ENCODE measurements at places on chromosomes 16 and 17. TPM values are rescaled to one million over a fixed set of nuclear protein-coding genes. Genes with fewer than 3 reads are reported as not detected.

DNA sequence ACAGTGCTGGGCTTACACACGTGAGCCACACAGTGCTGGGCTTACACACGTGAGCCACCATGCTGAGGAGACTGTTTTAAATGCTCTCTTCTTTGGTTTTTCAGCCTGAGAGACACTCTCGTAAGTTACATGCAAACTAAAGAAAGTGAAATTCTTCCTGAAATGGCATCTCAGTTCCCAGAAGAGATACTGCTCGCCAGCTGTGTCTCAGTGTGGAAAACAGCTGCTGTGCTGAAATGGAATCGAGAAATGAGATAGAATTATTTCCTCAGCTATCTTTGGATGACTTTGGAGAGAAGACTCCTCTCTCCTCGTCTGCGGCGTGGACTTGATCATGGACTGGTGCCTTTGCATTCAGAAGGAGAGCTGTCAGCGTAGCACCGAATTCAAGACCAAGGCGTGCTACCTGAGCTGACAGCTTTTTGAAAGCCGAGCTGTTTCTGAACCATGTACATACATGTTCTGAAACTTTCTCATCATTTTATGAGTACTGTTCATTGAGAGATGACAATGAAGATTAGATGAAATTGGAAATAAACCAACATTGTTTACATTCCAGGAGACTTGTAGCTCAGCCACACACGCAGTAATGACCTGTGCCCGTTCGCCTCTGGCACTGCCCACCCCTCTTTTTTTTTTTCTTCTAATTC, 21.6 kb upstream of the ENDOV start:
- ATAC-seq = no peak

DNA sequence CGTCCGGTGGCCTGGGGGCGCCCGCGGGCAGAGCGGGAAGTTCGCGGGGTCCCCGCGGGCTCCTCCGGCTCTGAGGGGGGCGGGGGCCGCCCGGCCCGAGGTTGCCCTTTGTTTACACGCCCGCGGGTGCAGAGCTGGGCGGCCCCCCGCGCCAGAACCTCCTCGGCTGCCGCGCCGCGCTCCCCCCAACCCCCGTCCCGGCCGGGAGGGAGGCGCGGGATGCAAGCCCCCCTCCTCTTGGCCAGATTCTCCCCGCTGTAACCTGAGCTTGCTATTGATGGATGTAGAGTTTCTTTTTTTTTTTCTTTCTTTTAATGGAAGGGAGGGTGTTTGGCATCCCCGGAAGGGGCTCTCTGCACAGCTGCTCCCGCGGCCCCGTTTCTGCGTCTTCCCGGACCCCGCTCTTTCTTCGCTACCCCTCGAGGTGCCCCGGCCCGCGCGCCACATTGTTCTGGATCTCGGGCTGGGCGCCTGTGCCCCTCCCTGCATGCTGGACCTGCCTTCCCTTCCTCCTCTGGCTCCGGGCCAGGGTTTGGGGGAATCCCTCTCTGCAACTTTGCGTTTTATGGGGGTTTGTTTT, 646 bp downstream of the CBX2 start:
- ATAC-seq = peak; percentile 2

ZP2 gene
- not detected for total RNA-seq

HEATR9 gene
- total RNA-seq = 0.24 TPM

- no peak for ATAC-seq
Measured at GRCh38 chr16:12999368-12999767, 98.0 kb downstream of the SHISA9 start.

- ATAC-seq = peak; percentile 9
Measured at GRCh38 chr17:45050481-45051059, 862 bp downstream of the DCAKD start.

GRCh38 chr17:68260051-68260762, 12.4 kb downstream of the AMZ2 start:
- no peak for ATAC-seq

GRCh38 chr16:88758227-88758943, 26.6 kb downstream of the PIEZO1 start:
- no peak for ATAC-seq

- no peak for ATAC-seq
Measured at GRCh38 chr17:79325709-79326430, 251.2 kb downstream of the ENGASE start.

GRCh38 chr17:76940738-76941350, 72.6 kb downstream of the MGAT5B start:
- no peak for ATAC-seq

DNA sequence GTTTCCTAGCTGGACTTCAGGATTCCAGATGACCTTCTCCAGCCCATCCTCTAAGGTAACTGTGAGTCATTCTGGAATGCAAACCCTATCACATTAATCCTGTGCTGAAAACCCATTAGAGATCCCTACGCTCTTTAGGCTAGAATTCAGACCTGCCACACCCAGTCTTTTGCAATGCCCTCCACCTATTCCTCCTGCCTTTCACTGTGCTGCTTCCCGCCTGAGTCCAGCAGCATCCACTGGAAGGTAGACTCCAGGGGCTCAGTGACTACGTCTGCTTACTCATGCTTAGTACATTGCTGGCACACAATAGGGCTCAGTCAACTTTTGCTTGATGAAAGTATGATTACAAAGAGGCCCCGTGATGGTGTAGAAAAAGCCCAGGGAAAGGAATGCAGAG, 121.1 kb downstream of the SPACA3 start:
- no peak for ATAC-seq

DNA sequence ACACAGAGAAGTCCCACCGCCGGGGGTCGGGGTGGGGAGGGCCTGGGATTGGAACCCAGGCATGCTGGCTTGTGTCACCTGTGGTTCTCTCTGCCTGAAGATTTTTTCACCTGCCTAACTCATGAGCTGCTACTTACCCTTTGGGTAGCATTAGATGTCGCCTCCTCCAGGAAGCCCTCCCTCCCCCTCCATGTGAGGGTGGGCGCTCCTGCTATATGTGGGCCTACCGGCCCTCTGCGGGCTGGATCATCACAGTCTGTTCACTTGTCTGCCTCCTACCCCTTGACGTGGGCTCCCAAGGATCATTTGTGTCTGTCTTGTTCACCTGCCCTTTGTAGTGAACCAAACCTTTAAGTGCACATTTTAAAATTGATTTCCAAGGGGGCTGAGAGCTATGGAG, 106.8 kb downstream of the SEC14L1 start:
- ATAC-seq = no peak

GRCh38 chr16:28845293-28845692, 855 bp downstream of the TUFM start:
- ATAC-seq = no peak

GRCh38 chr17:77329741-77330531, 189.2 kb downstream of the SEC14L1 start:
- ATAC-seq = no peak

DNA sequence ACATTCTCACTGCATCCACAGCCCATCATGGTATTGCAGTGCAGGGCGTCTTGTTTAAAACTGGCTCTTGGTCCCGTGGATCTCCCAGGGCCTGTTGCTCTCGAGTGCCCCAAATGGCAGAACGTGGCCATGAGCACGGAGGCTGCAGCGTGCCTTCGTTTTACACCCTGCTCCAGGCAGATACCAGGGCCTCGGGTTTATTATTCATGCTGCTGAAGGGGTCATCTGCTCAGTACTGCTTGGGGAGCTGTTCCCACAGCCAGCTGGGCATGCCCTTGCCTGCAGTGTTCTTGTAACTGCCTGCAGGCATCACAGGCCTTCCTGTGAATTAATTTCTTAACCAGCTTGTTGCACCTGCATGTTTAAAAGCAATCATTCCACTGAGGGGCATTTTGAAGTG, 129.7 kb upstream of the CHMP6 start:
- ATAC-seq = peak; percentile 56

ZFP3 gene
- total RNA-seq = 1.4 TPM

DNA sequence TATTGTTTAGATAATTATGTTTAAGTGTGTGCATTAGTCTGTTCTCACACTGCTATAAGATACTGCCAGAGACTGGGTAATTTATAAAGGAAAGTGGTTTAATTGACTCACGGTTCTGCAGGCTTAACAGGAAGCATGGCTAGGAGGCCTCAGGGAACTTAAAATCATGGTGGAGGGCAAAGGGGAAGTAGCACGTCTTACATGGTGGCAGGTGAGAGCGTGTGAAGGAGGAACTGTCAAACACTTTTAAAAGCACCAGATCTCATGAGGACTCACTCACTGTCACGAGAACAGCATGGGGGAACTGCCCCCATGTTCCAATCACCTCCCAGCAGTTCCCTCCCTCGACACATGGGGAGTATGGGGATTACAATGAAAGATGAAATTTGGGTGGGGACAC, 203.5 kb upstream of the GOT2 start:
- no peak for ATAC-seq

- no peak for ATAC-seq
Measured at GRCh38 chr17:33016920-33017319, 25.3 kb downstream of the SPACA3 start.

DNA sequence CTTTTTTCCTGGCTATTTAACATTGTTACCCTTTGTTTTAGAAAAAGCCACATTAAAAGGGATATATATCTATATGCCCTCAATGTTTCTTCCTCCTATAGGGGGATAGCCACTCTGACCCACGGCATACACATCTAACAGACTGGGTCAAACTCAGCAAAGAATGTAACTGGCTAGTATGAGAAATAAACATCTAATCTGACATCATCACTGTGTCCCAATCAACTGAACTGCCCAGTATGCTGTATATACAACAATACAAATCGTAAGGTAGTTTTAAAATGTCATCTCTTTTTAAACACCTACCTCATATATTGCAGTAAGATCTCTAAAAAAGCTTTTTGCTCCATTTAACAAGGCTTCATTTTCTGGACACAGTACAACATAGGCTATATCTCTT, 39.9 kb upstream of the INTS2 start:
- ATAC-seq = no peak

- no peak for ATAC-seq
Measured at GRCh38 chr17:27809555-27809954, 9.2 kb upstream of the NOS2 start.

HOXB1 gene
- total RNA-seq = not detected

TAX1BP3 gene
- 13.0 TPM for total RNA-seq

DNA sequence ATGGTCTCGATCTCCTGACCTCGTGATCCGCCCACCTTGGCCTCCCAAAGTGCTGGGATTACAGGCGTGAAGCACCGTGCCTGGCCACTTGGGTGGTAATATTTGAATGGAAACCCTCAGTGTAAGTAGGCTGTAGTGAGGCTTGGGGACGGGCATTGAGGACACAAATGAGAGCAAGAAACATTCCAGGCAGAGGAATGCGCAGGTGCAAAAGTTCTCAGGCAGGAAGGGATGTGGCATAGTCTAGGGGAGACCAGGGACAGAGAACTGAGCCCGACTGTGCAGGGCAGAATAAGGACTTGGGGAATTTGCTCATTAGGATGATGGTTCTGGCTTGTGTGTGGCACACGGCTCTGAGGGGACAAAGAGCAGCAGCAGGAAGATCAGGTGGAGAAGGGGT, 54.8 kb downstream of the GRB2 start:
- ATAC-seq = no peak

- ATAC-seq = peak; percentile 93
Measured at GRCh38 chr16:17887963-17888362, 417.2 kb upstream of the XYLT1 start.

DNA sequence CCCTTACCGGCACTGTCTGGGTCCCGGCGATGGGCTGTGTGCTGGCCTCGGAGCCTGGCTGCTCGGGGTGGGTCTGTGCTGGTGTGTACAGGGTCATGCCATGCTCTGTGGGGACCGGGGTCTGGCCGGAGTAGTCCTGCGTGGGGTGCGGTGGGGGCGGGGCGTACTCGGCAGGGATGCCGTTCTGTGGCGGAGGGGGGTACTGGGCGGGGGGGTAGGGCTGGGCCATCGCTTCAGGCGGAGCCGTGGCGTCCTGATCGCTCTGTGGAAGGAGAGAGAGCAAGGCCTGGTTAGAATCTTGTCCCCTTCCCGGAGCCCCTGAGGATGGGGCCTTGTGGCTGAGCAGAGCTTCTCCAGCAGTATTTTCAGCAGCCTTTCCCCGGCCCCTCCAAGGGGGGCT, 40.9 kb downstream of the ENGASE start:
- no peak for ATAC-seq

- no peak for ATAC-seq
Measured at GRCh38 chr16:23941025-23941424, 105.2 kb downstream of the PRKCB start.

DNA sequence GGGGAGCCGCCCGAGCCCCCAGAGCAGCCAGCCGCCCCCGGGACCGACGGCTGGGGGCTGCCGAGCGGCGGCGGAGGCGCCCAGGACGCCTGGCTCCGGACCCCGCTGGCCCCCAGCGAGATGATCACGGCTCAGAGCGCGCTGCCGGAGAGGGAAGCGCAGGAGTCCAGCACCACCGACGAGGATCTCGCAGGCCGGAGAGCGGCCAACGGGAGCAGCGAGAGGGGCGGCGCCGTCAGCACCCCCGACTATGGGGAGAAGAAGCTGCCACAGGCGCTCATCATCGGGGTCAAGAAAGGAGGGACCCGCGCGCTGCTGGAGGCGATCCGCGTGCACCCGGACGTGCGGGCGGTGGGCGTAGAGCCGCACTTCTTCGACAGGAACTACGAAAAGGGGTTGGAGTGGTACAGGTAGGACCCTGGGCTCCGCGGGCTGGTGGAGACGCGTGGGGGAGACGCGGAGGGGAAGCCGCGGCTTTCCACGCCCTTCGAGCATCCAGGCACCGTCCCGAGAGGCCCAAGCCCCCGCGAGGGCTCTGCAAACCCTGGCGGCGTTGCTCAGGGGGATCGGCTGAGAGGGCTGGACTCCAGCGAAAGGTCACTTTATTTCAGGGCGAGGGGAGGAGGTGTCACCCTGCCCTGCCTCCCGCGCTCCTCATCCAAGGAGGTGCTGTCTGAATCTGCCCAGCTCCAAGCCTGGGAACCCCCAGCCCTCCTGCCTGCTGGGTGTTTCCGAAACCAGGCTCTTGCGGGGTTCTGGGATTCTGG, 1.2 kb downstream of the HS3ST4 start:
- no peak for ATAC-seq

- ATAC-seq = no peak
Measured at GRCh38 chr17:71115669-71115972, 946.3 kb downstream of the KCNJ2 start.

SPNS3 gene
- 2.4 TPM for total RNA-seq

GRCh38 chr17:46901291-46901690, 21.7 kb upstream of the GOSR2 start:
- no peak for ATAC-seq

OVCA2 gene
- total RNA-seq = 39.3 TPM

GRCh38 chr17:74151551-74152315, 51.7 kb upstream of the RPL38 start:
- no peak for ATAC-seq

TUFM gene
- 291 TPM for total RNA-seq

DNA sequence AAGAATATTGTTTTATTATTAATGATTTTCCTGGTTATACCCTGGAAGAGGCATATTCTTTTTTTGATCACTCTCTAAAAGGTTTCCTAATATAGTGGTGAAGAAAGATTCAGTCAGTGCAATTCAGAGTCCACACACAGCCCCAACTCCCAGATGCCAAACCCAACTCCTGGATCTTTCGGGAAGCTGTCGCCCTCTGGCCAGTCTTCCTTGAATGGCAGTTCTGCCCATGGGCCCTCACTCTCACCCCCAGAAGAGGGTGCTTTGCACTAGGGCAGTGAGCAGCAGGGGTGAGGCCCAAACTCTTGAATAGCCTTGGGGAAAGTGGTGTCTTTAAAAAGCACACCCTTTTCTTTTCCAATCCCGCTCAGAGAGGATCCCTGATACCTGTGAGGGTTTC, 11.0 kb downstream of the KRT32 start:
- ATAC-seq = no peak
